ENCODE measurements at places on chromosomes 13 and 19. TPM values are rescaled to one million over a fixed set of nuclear protein-coding genes. Genes with fewer than 3 reads are reported as not detected.

DNA sequence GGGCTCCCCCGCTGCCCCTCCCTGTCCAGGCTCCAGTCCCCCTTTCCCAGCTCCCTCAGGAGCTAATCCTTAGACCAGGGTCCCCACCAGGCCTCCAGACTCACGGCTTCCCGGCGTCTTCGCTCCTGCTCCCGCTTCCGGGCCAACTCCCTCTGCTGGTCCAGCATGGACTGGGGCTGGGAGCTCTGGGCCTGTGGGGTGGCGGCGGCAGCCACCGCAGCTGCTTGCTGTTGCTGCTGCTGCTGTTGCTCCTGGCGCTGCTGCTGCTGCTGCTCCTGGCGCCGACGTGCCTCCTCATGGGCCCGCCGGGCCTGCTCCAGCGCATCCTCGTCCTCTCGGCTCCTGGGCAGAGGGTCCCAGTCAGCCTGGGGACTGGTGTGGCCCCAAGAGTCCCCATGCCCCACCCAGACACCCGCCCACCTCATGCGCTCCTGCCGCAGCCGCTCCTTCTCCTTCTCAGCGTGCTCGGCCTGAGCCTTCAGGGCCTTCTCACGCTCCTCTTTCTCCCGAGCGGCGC is 6.4 kb upstream of the EPHX3 start:
- no peak for DNase-seq

DNA sequence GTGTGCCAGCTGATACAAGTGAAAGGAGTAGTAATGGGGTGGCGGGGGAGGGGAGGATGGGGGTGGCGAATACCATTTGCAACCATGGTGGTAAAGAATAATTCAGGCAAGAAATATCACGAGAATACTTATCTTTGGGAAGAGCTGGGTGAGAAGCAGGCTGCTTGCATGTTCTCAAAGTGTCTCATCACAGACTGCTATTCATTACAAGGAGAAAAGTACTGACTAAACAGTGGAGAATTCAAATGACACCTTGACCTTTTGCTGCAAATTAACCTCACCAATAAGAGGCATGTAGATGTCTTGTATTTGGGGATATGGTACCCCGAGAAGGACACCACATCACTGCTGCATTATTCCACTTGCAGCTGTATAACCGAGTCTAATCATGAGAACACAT is 585.7 kb upstream of the GPC6 start:
- DNase-seq, result no peak

- DNase-seq, result no peak
Observed at GRCh38 chr13:27905650-27906049, 14.2 kb upstream of the PDX1 start.

Gene KLK3
- not detected for total RNA-seq

Gene LINGO3
- not detected for total RNA-seq
